Right hindlimb (tissue), 1 donor: ENCODE measurements at places on chromosomes 5 and 9.

- no peak for DNase-seq
Measured at GRCh38 chr5:115389799-115390382, 93.4 kb upstream of the CCDC112 start.

- peak; percentile 40 for DNase-seq
Measured at GRCh38 chr9:128845186-128845931, 15.8 kb upstream of the SPOUT1 start.

DNA sequence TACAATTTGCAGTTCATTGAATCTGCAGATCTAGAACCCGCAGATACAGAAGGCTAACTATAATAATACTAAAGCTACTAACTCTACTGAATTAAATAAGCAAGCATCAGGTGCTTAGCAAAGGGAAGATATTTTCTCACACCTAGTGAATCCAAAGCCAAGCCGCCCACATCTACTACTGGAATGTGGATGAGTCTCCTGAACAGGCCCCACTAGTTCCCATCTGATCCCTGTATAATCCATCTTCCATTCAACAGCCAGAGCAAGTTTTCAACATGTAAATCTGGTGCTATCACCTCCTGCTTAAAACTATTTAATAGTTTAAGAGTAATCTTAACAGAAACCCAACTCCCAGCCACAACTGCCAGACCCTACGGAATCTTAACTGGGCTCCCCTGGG is 18.9 kb downstream of the ARL15 start:
- DNase-seq = no peak

DNA sequence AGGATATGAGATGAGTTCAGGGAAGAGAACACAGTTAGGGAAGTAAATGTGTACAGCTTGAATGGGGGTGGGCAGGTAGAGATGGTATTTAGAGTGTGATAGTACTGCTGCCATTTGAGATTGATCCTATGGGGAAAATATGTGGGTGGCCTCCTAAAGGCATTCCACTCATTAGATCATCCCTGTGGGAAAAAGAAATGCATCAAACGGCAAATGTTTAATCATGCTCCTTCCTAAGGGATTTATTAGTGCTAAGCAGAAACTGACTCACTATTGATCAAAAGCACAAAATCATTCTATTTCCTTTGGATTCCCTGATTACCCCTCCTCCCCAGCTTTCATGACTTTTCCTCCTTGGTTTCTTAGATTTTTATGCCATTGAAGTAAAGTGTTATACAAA is 36.4 kb upstream of the SMC5 start:
- no peak for DNase-seq

- DNase-seq = peak; percentile 45
Measured at GRCh38 chr9:97398999-97399758, 12.7 kb upstream of the TDRD7 start.

DNA sequence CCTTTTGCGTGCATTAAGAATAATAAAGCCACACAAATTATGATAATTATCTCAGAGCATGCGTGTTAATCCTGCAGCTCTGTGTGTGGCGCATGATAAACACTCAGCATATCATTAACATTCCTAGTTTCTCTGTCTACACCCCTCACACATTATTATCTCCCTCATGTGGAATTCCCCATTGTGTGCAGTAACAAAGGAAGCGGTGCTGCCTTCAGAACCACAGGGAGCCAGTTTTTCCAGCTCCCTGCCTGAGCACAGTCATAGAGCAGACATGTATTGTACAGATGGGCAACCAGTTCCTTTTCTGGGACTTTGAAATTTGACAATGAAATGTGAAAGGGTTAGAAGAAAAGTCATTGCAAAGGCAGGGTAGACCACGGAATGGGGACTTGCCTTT is 1365.5 kb upstream of the CDH9 start:
- no peak for DNase-seq

DNA sequence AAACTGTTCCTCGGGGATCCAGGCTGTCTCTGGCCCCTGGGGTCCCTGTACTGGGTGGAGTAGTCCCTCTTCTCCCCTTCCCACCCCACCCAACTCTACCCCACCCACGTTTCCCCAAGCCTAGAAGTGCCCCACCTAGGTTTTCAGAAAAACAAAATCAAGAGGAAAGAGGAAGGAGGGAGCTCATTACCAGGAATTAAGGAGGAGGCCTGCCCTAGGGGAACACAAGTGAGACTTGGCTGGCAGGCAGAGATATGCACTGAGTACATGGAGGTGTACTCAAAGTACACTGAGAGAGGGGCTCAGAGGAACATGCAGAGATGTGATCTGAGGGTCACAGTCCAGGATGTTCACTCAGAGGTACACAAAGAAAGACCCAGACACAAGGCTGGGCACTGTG is 10.2 kb downstream of the AQP3 start:
- DNase-seq = no peak
